Thoracic aorta (tissue), 2 donors: ENCODE measurements at places on chromosomes 2 and 18. TPM values are rescaled to one million over a fixed set of nuclear protein-coding genes. Genes with fewer than 3 reads are reported as not detected.
A peak's percentile ranks its signal among the peaks of the same experiment; 100 is the strongest.

HEATR5B gene
- 21.0 TPM for total RNA-seq

DSG4 gene
- not detected for total RNA-seq

SERPINB13 gene
- total RNA-seq, result not detected

SLC14A1 gene
- 86.2 TPM for total RNA-seq

DNER gene
- 3.3 TPM for total RNA-seq

COL4A4 gene
- total RNA-seq, result 34.0 TPM

RGPD4 gene
- not detected for total RNA-seq

MDH1B gene
- 1.4 TPM for total RNA-seq

HES6 gene
- total RNA-seq, result 2.5 TPM

GRCh38 chr2:69612200-69612599 is 31.3 kb downstream of the AAK1 start:
- no peak overlapping the region for H3K4me3 ChIP-seq
- H3K36me3 ChIP-seq, result no peaks in the 10 kb centered on the region
- H3K4me1 ChIP-seq, result peaks cover 22% of the 10 kb centered on the region
- DNase-seq, result no peak
- no peaks in the 10 kb centered on the region for H3K27me3 ChIP-seq
- no peak overlapping the region for H3K27ac ChIP-seq

GRCh38 chr2:123530004-123530403 is 495.1 kb upstream of the CNTNAP5 start:
- DNase-seq, result no peak
- no peak overlapping the region for H3K27ac ChIP-seq
- no peaks in the 10 kb centered on the region for H3K36me3 ChIP-seq
- no peaks in the 10 kb centered on the region for H3K4me1 ChIP-seq
- no peaks in the 10 kb centered on the region for H3K27me3 ChIP-seq

DNA sequence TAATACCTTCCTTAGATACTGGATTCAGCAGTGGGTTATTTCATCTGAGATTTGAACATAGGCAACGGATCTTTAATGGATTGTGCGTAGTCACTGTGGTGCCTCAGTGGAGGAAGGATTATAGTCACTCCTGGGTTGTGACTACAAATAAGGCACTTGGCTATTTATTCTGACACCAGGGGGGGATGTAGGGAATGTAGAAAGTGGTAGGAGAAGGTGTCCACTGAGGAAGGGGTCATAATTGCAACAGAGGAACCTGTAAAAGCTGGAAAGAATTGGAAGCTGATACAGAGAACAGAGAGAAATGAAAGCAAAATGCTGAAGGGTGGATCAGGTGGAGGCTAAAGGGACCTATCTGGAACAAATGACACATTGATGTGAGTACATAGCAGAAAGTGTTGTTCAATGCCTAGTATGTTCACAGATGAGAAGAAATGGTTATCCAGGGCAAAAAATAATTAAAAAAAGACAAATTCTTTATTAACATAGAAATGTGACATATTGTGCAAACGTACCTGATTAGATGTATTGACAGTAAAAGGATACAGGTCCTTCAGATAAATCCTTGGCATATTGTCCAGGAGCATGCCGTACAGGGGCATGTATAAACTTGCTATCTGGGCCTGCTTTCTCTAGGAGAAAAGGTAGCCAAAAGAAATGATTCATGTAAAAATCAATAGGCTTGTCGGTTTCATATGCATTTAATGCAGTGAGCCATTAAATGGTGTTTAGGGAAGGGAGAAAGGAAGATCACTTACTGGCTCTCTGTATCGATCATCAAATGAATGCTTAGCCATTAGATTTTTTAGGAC is 91.2 kb upstream of the CCDC195 start:
- H3K36me3 ChIP-seq, result peaks cover 11% of the 10 kb centered on the region
- H3K27me3 ChIP-seq, result no peaks in the 10 kb centered on the region
- no peak overlapping the region for H3K27ac ChIP-seq
- DNase-seq, result no peak
- H3K4me1 ChIP-seq, result no peaks in the 10 kb centered on the region

GRCh38 chr2:241008711-241009121 is 10.3 kb downstream of the SNED1 start:
- peaks cover 7% of the 10 kb centered on the region for H3K36me3 ChIP-seq
- H3K4me1 ChIP-seq, result peaks cover 17% of the 10 kb centered on the region
- H3K27ac ChIP-seq, result no peak overlapping the region
- DNase-seq, result no peak

GRCh38 chr2:127913808-127914457 is 28.2 kb upstream of the AMMECR1L start:
- H3K27ac ChIP-seq, result no peak overlapping the region
- H3K4me3 ChIP-seq, result no peak overlapping the region
- H3K36me3 ChIP-seq, result no peaks in the 10 kb centered on the region
- no peak for DNase-seq
- no peaks in the 10 kb centered on the region for H3K4me1 ChIP-seq

GRCh38 chr2:55361465-55362189 is 58.0 kb downstream of the CCDC88A start:
- no peak for DNase-seq
- H3K4me3 ChIP-seq, result peak overlapping the region; percentile 36
- H3K27me3 ChIP-seq, result no peaks in the 10 kb centered on the region
- peak overlapping the region; percentile 34 for H3K27ac ChIP-seq
- no peaks in the 10 kb centered on the region for H3K36me3 ChIP-seq
- H3K4me1 ChIP-seq, result peaks cover 17% of the 10 kb centered on the region

DNA sequence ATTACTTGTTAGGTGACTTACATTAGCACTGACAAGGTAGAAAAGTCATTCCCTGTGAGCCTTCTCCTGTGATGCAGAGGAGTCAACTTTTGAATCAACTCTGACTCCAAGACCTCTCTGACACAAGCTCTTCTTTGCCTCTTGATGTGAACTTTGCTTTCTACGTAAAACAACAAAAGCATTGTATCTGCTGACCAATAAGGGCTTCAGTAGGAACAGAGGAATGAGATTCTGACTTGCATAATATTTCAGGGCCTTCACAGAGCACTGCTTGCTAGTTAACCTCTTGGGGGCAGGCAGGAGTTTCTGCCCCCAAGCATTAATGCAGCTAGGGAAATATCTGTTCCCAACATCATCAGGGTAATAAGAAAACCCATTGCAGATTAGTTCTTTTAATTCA is 791.5 kb downstream of the BCL11A start:
- no peaks in the 10 kb centered on the region for H3K27me3 ChIP-seq
- no peak for DNase-seq
- H3K36me3 ChIP-seq, result no peaks in the 10 kb centered on the region
- H3K4me1 ChIP-seq, result no peaks in the 10 kb centered on the region

- H3K4me1 ChIP-seq, result peaks cover 5% of the 10 kb centered on the region
- no peak overlapping the region for H3K4me3 ChIP-seq
- H3K36me3 ChIP-seq, result no peaks in the 10 kb centered on the region
- DNase-seq, result no peak
Measured at GRCh38 chr18:35502052-35502451, 4.3 kb upstream of the INO80C start.

DNA sequence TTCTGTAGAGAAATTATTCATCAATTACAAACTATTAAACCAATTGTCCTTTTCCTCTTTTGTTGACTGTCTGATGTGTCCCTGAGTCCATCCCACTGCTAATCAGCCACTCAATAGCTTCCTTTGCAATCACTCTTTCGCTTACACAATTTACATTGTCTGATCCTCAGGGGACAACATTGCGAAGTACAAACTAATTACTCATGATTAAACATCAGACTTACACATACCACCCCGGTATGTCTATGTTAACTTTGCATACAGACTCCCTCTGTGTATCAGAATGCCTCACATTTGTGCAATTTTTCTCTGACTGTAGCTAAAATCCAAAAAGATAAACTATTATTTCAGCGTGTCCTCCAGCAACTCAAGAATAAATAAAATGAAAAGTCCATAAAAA is 264.4 kb upstream of the REV1 start:
- no peaks in the 10 kb centered on the region for H3K27me3 ChIP-seq
- no peak overlapping the region for H3K4me3 ChIP-seq
- H3K27ac ChIP-seq, result no peak overlapping the region
- DNase-seq, result no peak
- no peaks in the 10 kb centered on the region for H3K36me3 ChIP-seq

GRCh38 chr2:96951125-96951654 is 35.2 kb downstream of the FAM178B start:
- no peak for DNase-seq
- H3K36me3 ChIP-seq, result no peaks in the 10 kb centered on the region
- H3K4me3 ChIP-seq, result no peak overlapping the region

GRCh38 chr2:157304811-157305722 is 20.6 kb downstream of the ERMN start:
- no peak overlapping the region for H3K4me3 ChIP-seq
- no peaks in the 10 kb centered on the region for H3K27me3 ChIP-seq
- no peaks in the 10 kb centered on the region for H3K36me3 ChIP-seq
- DNase-seq, result no peak
- H3K27ac ChIP-seq, result no peak overlapping the region

DNA sequence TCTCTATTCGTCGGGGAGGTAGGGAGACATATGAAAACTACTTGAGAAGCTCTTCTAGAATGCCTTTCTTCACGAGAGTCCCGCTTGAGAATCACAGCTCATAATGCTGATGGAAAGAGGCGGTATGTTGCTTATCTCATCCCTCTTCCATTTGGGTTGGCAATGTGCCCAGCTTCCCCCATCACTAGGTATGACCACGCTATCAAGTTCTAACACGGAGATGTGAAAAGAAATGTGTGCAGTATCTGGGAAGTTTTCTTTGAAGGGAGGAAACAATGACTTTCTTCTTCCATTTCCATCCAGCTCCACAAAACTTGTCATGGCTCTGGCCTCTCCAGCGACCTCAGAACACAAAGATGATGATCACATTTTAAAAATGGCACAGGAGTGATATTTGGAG is 742.4 kb downstream of the DCDC2C start:
- DNase-seq, result no peak
- H3K4me3 ChIP-seq, result no peak overlapping the region
- no peak overlapping the region for H3K27ac ChIP-seq
- no peaks in the 10 kb centered on the region for H3K27me3 ChIP-seq

DNA sequence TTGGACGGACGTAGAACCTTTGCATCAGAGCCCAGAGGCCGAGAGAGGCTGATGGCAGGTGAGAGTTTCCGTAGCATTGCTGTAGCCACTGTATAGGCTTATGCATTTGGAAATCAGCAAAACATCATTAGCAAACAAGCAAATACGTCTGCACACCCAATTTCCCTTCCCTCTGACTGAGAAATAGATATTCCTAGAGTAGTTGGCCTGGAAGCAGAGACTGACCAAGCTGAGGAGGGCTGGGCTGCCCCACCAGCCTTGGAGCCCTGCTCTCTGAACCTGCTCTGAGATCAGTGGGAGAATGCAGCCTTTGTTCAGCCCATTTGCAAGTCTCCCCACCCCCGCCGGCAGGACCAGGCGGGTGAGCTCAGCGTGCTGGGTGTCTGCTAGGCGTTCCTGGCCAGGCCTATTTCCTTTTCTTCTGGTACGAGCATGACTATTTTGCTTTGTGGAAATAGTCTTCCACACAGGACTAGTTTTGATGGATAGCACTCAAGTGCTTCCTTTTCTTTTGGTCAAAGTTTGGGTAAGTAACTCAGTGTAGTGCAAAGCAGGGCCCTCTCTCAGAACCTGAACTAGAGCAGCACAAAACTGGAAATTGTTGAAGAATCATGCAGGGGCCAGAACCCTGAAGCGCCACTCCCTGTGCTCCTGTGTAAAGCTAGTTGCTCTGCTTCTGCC is 21.9 kb upstream of the RNF149 start:
- no peaks in the 10 kb centered on the region for H3K36me3 ChIP-seq
- H3K4me3 ChIP-seq, result no peak overlapping the region
- no peak for DNase-seq

DNA sequence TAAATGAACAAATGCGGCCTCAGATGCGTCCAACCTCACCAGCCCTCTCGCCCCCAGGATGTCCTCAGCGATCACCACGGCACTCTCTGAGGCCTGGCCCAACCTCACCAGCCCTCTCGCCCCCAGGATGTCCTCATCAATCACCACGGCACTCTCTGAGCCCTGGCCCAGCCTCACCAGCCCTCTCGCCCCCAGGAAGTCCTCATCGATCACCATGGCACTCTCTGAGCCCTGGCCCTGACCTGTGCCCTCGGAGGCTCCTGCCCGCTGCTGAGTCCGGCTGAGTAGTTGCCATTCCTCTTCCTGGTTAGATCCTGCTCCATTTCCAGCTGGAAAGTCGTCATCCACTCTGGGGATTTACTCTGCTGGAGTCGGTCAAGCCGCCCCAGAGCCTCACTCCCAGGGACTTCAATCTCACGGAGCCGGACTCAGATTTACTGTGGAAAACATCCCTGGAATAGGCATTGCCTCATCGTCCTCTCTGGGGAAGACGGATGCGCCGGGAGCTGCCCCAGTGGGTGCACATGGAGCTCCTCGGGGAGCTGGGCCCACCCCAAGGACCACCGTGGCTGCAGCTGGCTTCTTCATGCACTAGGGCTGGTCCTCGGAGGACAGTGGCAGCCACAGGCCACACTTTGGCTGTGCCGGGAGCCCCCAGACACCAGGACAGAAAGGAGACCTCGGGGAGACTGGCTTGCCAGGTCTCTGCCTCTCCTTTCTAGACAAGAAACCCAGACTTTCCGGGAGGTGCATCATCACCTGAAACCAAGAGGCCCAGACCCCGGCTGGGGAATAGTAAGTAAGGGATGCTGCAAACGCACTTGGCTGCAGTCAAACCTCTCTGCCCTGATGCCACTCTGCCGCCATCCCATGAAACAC is 230.6 kb downstream of the EIPR1 start:
- no peaks in the 10 kb centered on the region for H3K36me3 ChIP-seq
- no peaks in the 10 kb centered on the region for H3K27me3 ChIP-seq
- H3K4me1 ChIP-seq, result no peaks in the 10 kb centered on the region
- no peak overlapping the region for H3K4me3 ChIP-seq
- H3K27ac ChIP-seq, result no peak overlapping the region
- no peak for DNase-seq

DNA sequence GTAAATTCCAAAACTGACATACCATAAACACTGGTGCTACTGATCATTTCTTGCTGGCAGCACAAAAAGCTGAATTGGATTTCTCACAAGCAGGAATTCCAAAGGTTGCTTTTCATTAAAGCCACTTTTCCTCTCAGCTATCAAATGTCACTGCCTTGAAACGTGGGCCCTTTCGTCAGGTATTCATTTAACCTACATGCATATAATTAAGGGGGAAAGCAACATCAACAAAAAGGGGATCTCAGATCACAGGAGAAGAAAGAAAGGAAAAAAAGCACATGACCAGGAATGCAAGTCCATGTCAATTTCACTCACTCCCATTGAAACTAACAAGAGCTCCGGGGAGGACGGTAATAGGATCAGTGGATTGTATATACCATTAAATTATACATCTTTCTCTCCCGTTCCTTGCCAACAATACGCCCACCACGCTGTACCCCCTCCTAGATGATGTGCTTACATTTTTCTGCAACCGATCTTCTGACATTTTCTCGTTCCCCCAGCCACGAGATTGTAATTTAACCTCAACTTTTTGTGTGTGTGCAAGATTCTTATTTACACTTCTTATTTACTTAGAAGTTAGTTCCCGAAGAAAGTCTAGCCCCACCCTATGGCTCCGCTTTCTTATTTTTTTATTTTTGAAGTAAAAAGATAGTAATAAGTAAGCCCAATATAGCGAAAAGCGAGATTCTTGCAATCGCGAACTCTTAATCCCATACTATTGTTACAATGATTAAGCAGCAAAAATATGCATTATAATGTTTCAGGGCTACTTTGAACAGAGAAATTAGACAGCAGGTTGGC is 725 bp downstream of the FIGN start:
- peaks cover 8% of the 10 kb centered on the region for H3K4me1 ChIP-seq
- DNase-seq, result no peak
- H3K27ac ChIP-seq, result peak overlapping the region; percentile 95
- no peaks in the 10 kb centered on the region for H3K27me3 ChIP-seq
- H3K4me3 ChIP-seq, result peak overlapping the region; percentile 91

- H3K4me1 ChIP-seq, result no peaks in the 10 kb centered on the region
- DNase-seq, result no peak
- H3K4me3 ChIP-seq, result no peak overlapping the region
- no peaks in the 10 kb centered on the region for H3K27me3 ChIP-seq
Measured at GRCh38 chr2:14673351-14673875, 40.9 kb downstream of the LRATD1 start.
